HFFc6 (cell line): ENCODE measurements at places on chromosomes 6 and 20. TPM values are rescaled to one million over a fixed set of nuclear protein-coding genes. Genes with fewer than 3 reads are reported as not detected.

GRCh38 chr6:33317419-33317668 is 200 bp downstream of the ZBTB22 start:
- peak overlapping the region; percentile 92 for H3K4me3 ChIP-seq
- peaks cover 6% of the 10 kb centered on the region for H3K27me3 ChIP-seq
- H3K4me1 ChIP-seq: peaks cover 68% of the 10 kb centered on the region
- peaks cover 51% of the 10 kb centered on the region for H3K36me3 ChIP-seq

DNA sequence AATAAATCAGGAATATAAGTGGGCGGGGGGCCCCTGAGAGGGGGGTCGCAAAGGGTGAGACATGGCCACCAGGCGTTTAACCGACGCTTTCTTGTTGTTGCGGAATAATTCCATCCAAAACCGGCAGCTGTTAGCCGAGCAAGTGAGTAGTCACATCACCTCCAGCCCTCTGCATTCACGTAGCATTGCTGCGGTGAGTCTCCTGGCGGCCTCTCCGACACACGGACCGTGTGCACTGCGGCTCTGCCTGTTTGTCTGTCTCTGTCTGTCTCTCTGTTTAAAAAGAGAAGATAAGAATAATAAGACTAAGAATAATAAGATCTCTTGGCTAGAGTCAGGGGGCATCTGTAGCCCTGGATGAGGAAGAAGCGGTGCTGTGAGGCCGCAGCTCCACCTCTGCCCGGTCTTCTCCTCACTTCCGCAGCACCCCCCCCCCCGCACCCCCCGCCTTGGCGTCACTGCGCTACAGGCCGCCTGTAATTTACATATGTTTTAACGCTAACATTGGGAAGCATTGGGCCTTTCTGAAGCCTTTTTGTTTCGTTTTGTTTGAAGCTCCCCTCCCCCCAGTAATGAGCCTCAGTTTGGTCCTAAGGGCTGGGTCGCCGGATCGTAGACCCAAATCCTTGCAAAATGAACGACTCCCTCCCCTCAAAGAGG is 993 bp downstream of the STX16 start:
- peaks cover 24% of the 10 kb centered on the region for H3K36me3 ChIP-seq
- DNase-seq: peak; percentile 53
- H3K4me1 ChIP-seq: peaks cover 52% of the 10 kb centered on the region
- peak overlapping the region; percentile 99 for H3K4me3 ChIP-seq
- H3K27ac ChIP-seq: peak overlapping the region; percentile 98
- no peaks in the 10 kb centered on the region; the same call in 1 of the 2 replicates for H3K27me3 ChIP-seq

GRCh38 chr6:34496103-34496685 is 30.3 kb downstream of the PACSIN1 start:
- peaks cover 38% of the 10 kb centered on the region for H3K27me3 ChIP-seq
- no peak for DNase-seq
- H3K4me3 ChIP-seq: no peak overlapping the region
- H3K27ac ChIP-seq: no peak overlapping the region
- H3K4me1 ChIP-seq: peaks cover 2% of the 10 kb centered on the region; the same call in 1 of the 2 replicates
- H3K36me3 ChIP-seq: peaks cover 5% of the 10 kb centered on the region

The DEFB127 gene
- total RNA-seq: not detected in 3 replicates

GRCh38 chr6:41732591-41733359 is 2.6 kb downstream of the TFEB start:
- no peak for DNase-seq
- H3K4me1 ChIP-seq: peaks cover 35% of the 10 kb centered on the region
- H3K27me3 ChIP-seq: peaks cover 3% of the 10 kb centered on the region
- peak overlapping the region; percentile 90; the same call in 1 of the 2 replicates for H3K27ac ChIP-seq
- peak overlapping the region; percentile 93 for H3K4me3 ChIP-seq

DNA sequence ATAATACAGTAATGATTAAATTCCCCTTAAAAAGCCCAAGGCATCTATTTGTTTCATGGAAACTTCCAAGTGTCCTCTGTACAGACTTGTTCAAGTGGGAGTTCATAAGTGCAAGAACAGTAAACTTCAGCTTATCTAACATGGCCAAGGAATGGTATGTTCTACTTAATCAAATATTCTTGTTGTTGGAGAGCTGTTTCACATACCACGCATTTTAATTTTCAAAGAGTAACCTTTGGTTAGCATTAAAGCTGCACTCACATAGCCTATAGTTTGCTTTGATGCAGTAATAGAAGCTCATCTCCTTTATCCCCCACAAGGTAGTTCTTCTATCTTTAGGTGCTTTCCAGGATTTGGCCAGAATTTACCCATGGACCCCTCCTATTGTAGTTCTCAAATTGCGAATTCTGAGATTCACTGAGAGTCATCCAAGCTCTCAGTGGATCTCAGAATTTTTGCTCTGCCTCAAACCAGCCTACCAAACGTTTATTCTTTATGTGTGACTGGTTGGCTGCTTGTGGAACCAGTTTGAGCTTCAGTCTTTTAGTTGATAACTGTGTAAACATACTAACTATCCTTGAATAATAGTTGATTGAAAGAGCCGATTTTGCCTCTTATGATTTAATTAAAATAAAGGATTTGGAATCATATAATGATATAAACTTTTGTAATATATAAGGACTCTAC is 668.0 kb upstream of the FLRT3 start:
- no peaks in the 10 kb centered on the region for H3K36me3 ChIP-seq
- H3K4me1 ChIP-seq: no peaks in the 10 kb centered on the region
- no peaks in the 10 kb centered on the region for H3K27me3 ChIP-seq
- no peak overlapping the region for H3K27ac ChIP-seq
- no peak overlapping the region for H3K4me3 ChIP-seq

DNA sequence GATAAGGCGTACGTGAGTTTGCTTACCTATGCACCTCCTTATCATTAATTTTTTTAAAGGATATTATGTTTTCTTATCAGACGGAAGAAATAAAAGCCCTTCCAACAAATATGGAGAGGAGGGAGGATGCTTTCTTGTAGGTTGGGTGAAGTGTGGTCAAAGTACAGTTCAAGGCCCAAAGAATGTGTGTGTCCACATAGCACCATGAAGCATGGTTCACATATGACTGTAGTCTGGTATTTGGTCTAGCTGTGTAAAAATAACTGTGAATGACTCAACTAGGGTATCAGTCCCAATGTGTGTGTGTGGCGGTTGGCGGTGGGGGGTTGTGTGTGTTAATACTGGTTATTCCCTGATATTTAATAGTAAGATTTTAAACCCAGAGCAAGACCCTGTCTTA is 212.7 kb downstream of the TMEM242 start:
- no peak overlapping the region for H3K4me3 ChIP-seq
- H3K36me3 ChIP-seq: peaks cover 16% of the 10 kb centered on the region
- peaks cover 3% of the 10 kb centered on the region; the same call in 1 of the 2 replicates for H3K27me3 ChIP-seq
- peaks cover 58% of the 10 kb centered on the region for H3K4me1 ChIP-seq
- H3K27ac ChIP-seq: peak overlapping the region; percentile 99

DNA sequence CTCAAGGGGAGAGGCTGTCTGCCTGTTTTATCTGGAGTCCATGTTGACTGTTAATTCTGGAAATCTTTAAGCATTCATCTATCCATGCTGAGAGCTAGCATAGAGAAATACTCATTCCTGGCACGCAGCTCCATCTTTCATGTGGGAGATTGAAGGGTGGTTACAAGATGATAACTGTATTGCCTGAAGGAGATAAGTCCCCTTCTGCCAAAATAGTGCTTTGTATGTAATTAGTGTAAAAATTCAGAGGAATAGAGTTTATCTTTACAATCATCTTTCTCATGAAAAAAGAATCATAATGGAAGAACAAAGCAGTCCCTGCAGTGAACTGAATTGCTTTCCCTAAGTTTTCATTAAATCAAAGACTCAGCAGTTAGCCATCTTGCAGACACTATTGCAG is 256.5 kb downstream of the SLC35F1 start:
- H3K4me3 ChIP-seq: no peak overlapping the region
- no peak overlapping the region for H3K27ac ChIP-seq
- H3K27me3 ChIP-seq: no peaks in the 10 kb centered on the region
- 0 out of 2 replicates have a peak, but pooled peaks cover 4% of the 10 kb centered on the region for H3K36me3 ChIP-seq
- H3K4me1 ChIP-seq: no peaks in the 10 kb centered on the region

- no peaks in the 10 kb centered on the region for H3K4me1 ChIP-seq
- no peak for DNase-seq
- H3K27ac ChIP-seq: no peak overlapping the region
- H3K27me3 ChIP-seq: peaks cover 2% of the 10 kb centered on the region; the same call in 1 of the 2 replicates
These were observed 22.1 kb downstream of the SLC35A1 start for GRCh38 chr6:87494761-87495422.

DNA sequence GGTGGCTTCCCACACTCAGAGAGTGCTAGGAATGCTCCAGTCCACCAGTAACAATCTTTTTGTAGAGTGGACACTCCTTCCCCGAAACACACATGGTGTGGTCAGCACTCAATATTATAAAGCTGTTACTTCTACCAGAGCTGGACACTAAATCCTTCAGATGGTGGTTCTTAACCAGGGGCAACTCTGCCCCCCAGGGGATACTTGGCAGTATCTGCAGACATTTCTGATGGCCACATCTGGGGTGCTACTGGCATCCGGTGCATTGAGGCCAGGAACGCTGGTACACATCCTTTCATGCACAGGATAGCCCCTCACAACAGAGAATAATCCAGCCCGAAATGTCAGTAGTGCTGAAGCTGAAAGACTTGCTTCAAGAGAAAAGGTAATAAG is 124.4 kb downstream of the NFATC2 start:
- H3K27me3 ChIP-seq: no peaks in the 10 kb centered on the region; the same call in 1 of the 2 replicates
- H3K4me3 ChIP-seq: no peak overlapping the region
- peaks cover 10% of the 10 kb centered on the region for H3K4me1 ChIP-seq
- H3K27ac ChIP-seq: no peak overlapping the region
- no peaks in the 10 kb centered on the region for H3K36me3 ChIP-seq

The WFDC5 gene
- not detected in 2 replicates for total RNA-seq

- DNase-seq: no peak
- H3K4me1 ChIP-seq: no peaks in the 10 kb centered on the region
- no peak overlapping the region for H3K27ac ChIP-seq
- no peaks in the 10 kb centered on the region for H3K36me3 ChIP-seq
These were observed 43.2 kb upstream of the CNR1 start for GRCh38 chr6:88209301-88209700.

DNA sequence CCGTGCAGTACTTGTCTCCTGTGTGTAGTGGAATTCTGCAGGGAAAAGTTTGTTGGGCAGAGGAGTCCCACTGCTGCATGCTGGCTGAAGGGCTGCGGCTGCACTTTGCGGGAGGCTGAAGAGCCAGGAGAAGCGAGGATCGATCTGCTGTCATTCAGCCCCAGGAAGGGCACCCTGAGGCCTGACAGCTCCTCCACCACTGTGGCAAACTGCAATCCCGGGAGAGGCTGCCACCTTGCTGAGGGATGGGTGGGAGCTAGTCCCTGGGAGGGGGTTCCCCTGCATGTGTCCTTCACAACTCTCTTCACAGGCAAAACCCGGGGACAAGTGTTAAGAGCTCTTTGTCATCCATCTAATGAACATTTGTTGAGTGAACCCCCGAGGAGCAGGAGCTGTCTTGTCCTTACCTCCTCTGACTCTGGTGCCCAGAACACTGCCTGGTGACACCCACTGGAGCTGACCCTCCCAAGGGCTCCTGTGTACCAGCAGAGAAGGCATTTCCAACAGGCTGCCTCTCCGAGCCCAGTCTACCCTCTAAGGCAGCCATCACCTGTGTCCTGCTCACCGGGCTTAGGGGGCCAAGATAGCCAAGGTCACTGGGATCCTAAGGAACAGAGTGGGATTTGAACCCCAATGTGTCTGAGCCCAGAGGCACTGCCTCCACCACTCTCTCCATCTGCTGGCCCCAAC is 17.7 kb downstream of the PCK1 start:
- no peak overlapping the region for H3K4me3 ChIP-seq
- H3K27me3 ChIP-seq: peaks cover 32% of the 10 kb centered on the region
- no peak overlapping the region for H3K27ac ChIP-seq
- no peaks in the 10 kb centered on the region for H3K36me3 ChIP-seq
- peaks cover 11% of the 10 kb centered on the region; the same call in 1 of the 2 replicates for H3K4me1 ChIP-seq

GRCh38 chr20:37081717-37082289 is 14.0 kb downstream of the RBL1 start:
- H3K27ac ChIP-seq: no peak overlapping the region
- H3K4me1 ChIP-seq: no peaks in the 10 kb centered on the region
- no peak overlapping the region for H3K4me3 ChIP-seq
- no peaks in the 10 kb centered on the region for H3K27me3 ChIP-seq
- H3K36me3 ChIP-seq: peaks cover 5% of the 10 kb centered on the region; the same call in 1 of the 2 replicates

- H3K36me3 ChIP-seq: no peaks in the 10 kb centered on the region
- DNase-seq: no peak
- peaks cover 5% of the 10 kb centered on the region for H3K27me3 ChIP-seq
- H3K27ac ChIP-seq: no peak overlapping the region
These were observed 88.0 kb upstream of the ADGRF1 start for GRCh38 chr6:47130086-47130485.

The CLVS2 gene
- total RNA-seq: not detected in 3 replicates

DNA sequence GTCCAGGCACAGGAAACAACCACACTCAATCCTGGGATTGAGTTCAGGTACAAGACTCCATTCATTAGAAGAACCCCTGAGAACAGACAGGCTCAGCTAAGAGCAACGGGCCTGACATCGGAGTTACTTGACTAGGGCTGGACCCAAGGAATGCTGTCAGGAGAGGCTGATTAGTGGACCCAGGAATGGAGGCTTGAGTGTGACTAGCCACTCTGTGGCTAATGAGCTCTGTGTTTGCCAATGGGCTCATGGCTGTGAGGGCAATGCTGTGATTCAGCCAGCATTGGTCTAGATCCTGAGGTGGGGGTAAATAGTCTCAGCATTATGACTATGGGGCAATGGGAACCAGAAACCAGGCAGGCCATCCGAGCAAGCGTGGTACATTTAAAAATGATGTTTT is 71.8 kb downstream of the RIOK1 start:
- peaks cover 45% of the 10 kb centered on the region for H3K4me1 ChIP-seq
- H3K27me3 ChIP-seq: peaks cover 3% of the 10 kb centered on the region
- H3K27ac ChIP-seq: peak overlapping the region; percentile 69
- H3K4me3 ChIP-seq: no peak overlapping the region
- H3K36me3 ChIP-seq: no peaks in the 10 kb centered on the region
- peak; percentile 59 for DNase-seq

DNA sequence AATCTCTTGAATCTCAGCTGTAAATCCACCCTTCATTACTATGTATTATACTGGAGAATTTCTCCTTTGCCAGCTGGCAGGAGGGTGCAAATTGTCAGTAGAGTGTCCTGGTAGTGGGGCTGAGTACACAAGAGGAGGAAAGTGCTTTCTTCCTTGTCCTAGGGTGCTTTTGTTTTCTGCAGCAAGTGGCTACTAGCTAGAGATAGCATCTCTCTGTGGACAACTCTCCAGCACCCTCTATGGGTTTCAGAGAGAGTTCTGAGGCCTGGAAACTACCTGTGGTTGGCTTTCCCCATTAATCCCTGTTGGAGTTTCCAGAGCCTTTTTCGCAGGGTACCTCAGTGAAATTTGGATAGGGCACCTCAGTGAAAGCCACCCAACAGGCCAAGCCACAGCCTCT is 422.5 kb upstream of the RGS17 start:
- DNase-seq: no peak
- no peaks in the 10 kb centered on the region for H3K36me3 ChIP-seq
- no peak overlapping the region for H3K4me3 ChIP-seq
- H3K27ac ChIP-seq: no peak overlapping the region
- H3K27me3 ChIP-seq: no peaks in the 10 kb centered on the region

- peaks cover 25% of the 10 kb centered on the region for H3K4me1 ChIP-seq
- no peak overlapping the region for H3K4me3 ChIP-seq
- H3K27ac ChIP-seq: no peak overlapping the region
- DNase-seq: no peak
- peaks cover 17% of the 10 kb centered on the region for H3K36me3 ChIP-seq
These were observed 48.6 kb upstream of the NAA20 start for GRCh38 chr20:19968466-19969073.

The ZBP1 gene
- total RNA-seq: not detected in 3 replicates
